Left ventricle myocardium superior (tissue), 1 donor: ENCODE measurements at places on chromosomes 16 and 17. TPM values are rescaled to one million over a fixed set of nuclear protein-coding genes. Genes with fewer than 3 reads are reported as not detected.

DNA sequence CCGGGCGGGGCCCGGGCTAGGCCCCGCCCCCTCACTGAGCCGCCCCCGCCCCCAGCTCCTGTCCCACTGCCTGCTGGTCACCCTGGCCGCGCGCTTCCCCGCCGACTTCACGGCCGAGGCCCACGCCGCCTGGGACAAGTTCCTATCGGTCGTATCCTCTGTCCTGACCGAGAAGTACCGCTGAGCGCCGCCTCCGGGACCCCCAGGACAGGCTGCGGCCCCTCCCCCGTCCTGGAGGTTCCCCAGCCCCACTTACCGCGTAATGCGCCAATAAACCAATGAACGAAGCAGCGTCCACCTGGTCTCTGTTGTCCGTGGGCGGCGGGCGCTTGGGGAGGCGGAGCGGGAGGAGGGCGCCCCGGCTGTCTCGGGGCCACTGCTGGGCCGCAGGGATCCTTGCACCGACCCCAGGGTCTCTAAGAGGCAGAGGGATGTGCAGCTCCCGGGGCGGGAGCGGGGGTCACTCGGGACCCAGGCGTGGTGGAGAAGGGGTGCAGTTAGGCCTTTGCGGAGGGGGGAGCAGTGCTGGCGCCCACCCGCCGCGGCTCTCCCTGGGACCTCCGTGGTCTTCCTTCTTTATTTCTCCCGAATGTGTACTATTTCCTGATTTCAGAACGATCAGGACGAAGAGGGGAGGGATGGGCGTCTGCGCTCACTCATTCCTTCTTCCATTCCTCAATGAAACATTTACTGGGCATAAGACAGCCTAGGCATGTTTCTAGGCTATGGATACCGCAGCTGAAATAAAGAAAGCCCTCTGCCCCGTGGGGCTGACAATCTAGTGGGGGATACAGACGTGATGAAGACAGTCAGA, 2.0 kb downstream of the HBZ start:
- peak; percentile 37 for DNase-seq

GRCh38 chr16:49592546-49593423, 219.2 kb downstream of the C16orf78 start:
- DNase-seq, result no peak

DNA sequence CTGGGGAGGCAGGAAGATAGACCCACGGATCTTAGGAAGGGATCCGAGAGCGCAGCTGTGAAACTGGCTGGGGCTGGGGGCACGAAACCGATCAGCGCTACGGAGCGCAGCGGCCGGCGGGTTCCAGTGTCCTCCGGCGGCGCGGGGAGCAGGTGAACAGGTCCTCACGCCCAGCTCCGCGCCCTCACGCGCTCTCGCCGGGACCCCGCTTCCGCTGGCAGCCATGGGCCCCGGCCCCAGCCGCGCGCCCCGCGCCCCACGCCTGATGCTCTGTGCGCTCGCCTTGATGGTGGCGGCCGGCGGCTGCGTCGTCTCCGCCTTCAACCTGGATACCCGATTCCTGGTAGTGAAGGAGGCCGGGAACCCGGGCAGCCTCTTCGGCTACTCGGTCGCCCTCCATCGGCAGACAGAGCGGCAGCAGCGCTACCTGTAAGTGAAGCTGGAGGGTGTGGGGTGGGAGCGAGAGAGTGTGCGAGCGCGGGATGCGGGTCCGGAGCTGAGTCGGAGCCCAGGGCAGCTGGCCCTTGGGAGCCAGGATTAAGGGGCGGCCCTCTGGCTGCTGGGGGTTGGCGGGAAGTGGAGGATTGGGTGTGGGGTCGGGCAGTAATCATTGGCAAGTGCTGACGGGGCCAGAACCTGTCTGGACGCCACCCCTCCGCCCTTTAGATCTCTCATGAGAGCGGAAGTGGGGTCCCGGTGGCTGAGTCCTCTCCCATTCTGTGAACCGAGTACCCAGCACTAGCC, 479 bp downstream of the ITGA3 start:
- DNase-seq, result peak; percentile 75

DNA sequence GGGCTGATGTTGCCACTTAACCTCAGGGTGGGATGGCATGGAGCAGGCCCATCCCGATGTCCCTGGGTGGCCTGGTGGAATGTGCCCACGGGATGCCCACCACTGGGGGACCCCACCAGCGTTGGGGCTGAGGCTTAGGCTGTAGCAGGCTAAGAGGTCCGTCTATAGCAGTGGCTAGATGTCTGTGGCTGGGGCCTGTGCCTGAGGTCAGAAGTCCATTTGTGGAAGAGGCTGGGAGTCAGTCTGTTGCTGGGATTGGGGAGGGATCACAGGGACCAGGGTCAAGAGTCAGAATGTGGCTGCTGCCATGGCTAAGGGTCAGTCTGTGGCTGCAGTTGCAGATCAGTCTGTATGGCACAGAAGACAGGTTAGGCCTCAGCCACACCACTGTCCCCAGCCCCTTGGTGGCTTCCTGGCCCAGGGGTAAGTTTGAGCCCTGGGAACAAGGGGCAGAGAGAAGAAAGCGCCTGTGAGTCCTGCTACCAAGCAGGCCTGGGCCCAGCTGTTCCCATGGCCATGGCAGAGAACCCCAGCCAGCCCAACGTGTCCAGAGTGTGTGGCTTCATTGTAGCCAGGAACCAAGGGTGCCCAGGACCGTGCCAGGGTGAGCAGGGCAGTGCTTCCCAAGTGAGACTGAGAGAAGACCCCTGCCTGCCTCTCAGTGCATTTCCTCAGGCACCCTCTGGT, 35.7 kb downstream of the RAI1 start:
- no peak for DNase-seq

DNA sequence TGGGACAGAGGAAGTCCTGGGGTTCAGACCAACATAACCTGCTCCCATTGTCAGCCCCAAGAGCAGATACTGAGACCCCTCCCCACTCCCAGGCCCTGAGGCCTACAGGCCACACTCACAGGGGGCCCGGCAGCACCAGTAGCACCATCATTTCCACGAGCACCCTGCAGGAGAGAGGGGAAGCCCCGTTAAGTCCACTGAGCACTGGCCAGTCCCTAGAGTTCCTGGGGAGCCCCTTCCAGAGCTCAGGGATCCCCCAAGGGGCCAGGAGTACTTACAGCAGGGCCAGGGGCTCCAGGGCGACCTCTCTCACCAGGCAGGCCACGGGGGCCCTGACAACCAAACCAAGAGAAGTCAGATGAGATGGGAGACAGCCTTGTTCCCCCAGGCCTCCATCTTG, 5.4 kb downstream of the COL1A1 start:
- DNase-seq, result peak; percentile 18

DNA sequence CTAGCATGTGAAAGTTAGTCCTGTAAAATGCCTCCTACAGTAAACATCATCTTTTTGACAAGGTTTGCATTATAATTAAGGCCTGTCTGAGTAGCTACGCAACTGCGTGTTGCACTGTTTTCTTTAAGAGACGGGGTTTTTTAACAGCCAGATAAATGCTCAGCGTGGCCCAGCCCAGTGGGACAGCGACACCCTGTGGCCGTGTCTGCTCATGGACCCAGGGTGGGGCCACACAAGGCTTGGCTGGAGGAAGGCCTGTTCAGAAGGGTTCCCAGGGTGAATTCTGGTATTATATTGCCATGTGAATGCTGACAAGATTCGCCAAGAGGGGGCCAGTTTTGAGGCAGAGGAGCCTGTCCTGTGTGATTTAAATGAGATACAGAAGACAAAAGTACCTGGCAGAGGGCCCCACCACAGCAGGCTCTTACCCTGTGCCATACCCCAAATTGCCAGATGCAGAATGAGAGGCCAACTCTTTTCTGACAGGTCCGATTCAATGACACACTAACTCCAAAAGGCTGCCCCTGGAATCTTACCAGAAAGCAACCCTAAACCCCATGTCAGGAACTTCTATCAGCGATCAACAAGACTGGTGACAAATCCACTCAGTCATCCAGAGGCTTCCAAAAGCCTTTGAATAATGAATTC, 65.9 kb upstream of the IRX6 start:
- peak; percentile 61 for DNase-seq

DNA sequence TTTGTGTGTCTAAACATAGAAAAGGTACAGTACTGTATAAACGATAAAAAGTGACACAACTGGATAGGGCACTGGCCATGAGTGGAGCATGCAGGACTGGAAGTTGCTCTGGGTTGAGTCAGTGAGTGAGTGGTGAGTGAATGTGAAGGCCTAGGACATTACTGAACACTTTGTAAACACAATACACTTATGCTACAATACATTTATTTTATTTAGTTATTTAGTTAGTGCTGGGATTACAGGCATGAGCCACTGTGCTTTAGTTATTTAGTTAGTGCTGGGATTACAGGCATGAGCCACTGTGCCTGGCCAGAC, 4.6 kb downstream of the CFAP20 start:
- DNase-seq, result no peak

DNA sequence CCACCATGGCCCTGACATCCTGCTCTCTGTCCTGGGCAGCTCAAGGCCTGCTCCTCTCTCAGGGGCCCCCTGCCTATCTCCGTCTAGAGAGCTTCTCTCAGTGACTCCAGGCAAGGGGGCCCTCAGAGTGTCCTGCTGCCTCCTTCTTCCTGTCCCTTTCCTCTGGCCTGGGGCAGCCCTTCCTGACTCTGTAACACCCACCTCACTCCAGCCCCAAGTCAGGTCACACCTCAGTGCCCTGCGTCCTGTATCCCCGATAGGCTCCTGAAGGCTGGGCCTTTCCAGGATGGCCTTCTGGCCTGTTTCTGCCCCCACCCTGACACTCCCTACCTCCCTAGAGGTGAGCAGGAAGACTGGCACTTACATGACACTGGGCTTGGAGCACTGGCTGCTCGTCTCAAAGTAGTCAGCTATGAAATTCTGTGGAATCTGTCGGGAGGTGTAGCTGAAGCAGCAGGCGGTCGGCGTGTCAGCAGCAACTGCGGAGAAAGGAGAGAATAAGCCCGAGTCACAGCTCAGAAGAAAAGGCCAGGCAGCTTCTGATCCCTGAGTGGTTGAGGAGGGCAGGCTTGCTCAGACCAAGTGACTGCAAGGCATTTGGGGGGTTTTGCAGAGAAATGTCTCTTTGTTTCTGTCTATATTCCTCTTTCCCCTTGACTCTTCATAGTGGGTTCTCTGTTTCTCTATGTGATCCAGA, 976 bp downstream of the CCL3L1 start:
- no peak for DNase-seq

- DNase-seq, result no peak
These were observed 15.4 kb upstream of the RMI2 start for GRCh38 chr16:11329891-11330290.

- no peak for DNase-seq
These were observed 9.1 kb downstream of the MNT start for GRCh38 chr17:2391597-2392251.

Gene ZNF200
- total RNA-seq, result 5.7 TPM

Gene ZSCAN10
- total RNA-seq, result not detected

Gene CFAP97D1
- not detected for total RNA-seq

Gene DNAAF1
- not detected for total RNA-seq

Gene BIRC5
- total RNA-seq, result 0.69 TPM
